ENCODE measurements at places on chromosomes 3 and 15.
A peak's percentile ranks its signal among the peaks of the same experiment; 100 is the strongest.

GRCh38 chr3:17469954-17470353 lies 272.5 kb downstream of the TBC1D5 start:
- DNase-seq, result no peak

- no peak for DNase-seq
These were observed 573.2 kb downstream of the DIPK2A start for GRCh38 chr3:144544871-144545270.

DNA sequence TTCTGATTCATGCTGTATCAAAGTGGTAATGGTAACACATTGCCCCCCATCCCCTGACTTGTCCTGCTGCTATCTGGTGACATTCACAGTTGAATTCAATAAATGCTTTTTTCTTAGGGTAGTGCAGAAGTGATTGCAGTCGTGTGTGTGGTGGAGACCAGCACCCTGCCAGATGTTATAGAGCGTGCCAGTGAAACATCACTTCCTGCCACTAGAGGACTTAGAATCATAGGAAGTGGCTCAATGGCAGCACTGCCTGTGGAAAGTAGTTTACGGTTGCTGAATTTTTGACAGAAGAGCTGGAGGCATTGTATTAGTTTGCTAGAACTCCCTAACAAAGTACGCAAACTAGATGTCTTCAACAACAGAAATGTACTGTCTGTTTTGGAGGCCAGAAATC lies 37.4 kb upstream of the P2RY12 start:
- no peak for DNase-seq

DNA sequence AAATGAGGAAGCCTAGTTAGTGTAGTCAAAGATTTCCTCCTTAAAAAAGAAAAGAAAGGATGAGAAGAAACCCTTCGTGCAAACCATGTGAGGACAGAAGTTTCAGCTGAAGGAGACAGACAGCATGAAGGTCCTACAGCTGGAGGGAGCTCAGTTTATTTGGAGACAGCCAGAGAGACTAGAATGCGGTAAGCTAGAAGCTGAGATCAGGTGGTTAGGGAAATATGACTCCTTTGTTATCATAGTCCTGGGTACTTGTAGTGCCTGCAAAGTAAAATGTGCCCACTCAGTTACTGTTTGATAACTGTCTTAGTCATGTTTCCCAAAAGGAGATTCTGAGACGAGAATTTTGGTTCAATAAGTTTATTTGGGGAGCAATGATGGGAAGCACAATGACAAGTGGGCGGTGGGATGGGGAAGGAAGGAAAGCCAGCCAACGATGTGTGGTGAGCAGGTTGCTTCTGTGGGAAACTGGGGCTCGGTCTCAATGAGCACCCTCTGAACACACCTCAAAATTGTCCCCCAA lies 178.8 kb upstream of the SNTN start:
- DNase-seq, result no peak

DNA sequence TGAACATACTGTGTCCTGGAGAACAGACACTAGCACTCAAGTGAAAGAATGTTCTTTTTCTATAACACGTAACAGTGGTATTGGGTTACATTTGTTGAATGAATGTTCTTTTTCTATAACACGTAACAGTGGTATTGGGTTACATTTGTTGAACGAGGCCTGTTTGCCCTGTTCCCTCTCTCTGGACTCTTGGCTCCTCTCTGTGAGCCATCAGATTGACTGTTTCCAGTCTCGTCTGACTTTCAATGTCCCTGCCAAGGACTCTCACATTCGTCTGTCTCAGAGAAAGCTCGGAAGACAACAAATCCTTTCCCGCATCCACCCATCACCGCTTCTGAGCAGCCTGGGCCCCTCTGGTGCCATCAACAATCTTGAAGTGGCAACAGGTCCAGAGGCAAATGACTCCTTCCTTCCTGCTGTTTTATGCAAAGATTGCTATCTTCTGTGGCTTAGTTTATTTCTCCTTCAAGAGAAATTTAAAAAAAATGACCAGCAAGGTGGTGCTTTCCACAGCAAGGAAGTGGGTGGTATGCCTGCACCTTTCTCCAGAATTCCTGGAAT lies 8.0 kb downstream of the TMEM45A start:
- DNase-seq, result no peak

DNA sequence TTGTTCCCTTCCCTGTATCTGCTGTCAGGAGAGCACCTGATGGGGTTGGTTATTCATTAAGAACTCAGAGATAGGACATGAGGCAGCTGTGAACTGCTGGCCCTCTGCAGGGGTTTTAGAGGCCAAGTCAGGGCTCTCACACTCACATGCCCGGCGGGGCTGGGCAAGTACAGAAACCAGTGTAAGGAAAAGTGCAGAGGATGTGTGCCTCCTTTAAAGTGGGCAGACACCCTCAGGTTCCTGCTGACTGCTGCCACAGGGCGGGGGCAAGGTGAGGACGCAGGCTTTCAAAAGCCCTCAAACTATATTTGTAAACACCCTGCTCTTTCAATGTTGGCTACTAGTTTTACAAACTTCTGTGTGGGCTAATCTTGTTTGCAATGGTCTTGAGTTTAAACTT lies 22.4 kb downstream of the CXCR6 start:
- DNase-seq, result no peak

DNA sequence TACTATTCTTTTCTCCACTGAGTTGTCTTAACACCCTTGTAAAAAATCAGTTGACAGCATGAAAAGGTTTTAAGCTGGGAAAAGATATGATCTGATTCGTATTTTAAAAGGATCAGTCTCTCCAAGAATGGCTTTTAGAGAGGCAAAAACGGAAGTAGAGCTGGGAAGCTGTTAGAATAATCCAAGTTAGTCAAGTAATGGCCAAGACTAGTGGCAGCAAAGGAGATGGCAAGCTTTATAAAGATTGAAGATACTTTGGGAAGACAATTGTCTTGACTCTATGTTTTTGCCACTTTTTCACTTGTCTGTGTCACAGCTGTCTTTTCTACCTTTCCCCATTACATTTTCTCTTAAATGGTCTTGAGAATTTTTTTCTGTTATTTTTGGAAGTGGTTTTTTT lies 243.5 kb upstream of the MANF start:
- DNase-seq, result no peak

DNA sequence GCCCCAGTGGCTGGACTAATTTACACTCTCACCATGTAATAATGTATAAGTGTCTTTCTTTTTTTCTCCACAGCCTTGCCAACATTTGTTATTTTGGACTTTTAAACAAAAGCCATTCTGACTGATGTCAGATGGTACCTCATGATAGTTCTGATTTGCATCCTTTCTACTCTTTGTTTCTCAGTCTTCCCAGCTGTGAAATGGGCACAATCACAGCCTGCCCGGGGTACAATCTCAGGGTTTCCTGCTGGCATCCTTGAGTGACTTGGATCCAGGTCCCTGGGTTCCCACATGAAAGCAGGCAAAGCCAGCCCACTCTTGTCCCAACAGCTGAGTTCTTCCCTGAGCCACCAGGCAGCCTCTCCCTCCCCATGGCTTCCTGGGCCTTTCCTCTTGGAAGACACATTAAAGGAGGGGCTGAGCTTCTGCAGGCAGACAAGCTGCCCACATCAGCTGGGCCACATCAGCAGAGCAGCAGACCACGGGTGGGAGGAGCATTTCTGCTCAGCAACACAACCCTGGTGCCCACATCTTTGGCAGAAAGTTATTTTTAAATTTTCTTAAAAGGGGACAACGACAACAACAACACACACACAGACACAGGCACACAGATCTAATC lies 82.0 kb downstream of the MYLK start:
- DNase-seq, result no peak

GRCh38 chr3:157151627-157152026 lies 8.3 kb downstream of the CCNL1 start:
- DNase-seq, result no peak

DNA sequence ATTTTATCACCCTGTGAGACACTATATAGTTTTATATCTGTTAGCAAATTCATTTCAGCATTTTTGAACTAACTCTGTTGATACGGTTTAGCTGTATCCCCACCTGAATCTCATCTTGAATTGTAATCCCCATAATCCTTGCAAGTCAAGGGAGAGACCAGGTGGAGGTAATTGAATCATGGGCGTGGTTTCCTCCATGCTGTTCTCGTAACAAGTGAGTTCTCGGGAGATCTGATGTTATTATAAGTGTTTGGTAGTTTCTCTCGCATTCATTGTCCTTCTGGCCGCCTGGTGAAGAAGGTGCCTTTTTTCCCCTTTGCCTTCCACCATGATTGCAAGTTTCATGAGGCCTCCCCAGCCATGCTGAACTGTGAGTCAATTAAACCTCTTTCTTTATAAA lies 53.2 kb upstream of the TMC3 start:
- DNase-seq, result no peak

DNA sequence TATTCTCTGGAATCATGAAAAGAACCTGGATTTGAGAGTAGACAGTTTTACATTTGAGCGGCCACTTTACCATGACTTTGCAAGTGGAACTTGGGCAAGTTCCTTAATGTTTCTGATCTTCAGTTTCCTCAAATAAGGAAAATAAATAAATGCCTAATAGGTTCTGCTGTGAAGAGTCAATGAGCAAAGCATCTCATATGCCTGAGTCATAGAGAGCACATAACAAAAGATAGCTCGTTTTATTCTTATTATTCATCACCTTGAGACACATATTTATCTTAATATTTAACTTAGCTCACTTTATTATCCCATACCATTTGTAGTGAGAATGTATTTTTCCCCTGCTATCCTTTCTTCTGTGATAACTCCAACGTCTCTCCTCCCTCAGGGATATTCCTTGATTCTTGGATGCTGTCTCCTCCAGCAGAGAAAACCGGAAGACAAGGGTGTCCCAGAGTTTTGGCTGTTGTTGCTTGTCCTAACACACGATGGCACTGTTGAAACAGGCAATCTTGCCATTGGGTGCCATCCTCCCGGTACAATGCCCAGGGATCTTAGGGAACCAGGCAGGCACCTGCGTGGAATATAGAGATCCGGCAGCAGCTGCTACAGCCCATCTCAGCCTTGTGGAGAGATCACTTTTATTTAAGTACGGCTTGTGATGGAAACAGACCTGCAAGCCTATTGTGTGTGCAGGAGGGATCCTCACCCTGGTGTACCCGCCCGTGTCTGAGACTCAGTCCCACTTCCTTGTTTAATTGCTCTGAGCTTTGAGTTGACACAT lies 33.3 kb upstream of the VPS33B start:
- peak; percentile 62 for DNase-seq

DNA sequence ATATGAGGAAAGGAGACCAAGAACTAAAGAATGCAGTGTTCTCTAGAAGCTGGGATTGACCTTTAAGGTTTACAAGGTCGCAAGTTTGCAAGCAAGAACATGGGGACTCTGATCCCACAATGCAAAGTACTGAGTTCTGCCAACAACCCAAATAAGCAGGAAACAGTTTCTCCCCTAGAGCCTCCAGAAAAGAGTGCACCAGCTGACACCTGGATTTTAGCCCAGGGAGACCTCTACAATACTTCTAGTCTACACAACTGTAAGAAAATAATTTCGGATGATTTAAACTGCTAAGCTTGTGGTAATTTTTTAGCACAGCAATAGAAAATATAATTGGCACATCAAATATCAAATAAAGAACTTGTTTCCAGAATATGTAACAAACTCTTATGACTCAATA lies 46.4 kb downstream of the EHHADH start:
- no peak for DNase-seq

- DNase-seq, result no peak
These were observed 244.4 kb upstream of the TRIM42 start for GRCh38 chr3:140433431-140433830.

GRCh38 chr3:18765662-18766061 lies 340.5 kb upstream of the SATB1 start:
- DNase-seq, result no peak

DNA sequence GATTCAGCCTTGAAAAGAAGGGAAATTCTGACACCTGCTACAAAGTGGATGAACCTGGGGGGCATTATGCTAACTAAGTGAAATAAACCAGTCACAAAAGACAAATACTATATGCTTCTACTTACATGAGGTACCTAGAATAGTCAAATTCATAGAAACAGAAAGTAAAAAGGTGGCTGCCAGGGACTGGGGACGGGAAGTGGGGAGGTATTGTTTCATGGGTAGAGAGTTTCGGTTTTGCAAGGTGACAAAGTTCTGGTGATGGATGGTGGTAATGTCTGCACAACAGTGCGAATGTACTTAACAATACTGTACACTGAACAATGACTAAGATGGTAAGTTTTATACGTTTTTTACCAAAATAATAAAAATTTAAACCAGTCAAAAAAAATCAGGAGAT lies 4.8 kb downstream of the IDH2 start:
- no peak for DNase-seq

DNA sequence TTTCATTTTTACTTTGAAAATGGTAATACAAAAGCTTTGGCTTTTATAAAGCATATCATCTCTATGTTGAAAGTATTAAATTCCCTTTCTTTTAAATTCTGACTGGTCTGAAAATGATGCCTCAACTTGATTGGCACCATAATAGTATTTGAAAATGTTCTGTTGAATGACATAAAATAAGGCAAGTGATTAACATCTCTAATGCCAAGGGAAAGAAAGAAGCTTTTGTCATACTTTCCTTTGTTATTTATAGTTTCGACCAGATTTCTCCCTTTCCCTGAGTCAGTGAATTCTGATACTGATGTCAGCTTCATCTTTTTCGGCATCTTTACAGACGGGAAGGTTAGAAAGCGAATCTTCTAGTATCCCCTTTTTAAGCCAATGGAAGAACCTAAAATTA lies 3.4 kb upstream of the AP4E1 start:
- DNase-seq, result no peak

DNA sequence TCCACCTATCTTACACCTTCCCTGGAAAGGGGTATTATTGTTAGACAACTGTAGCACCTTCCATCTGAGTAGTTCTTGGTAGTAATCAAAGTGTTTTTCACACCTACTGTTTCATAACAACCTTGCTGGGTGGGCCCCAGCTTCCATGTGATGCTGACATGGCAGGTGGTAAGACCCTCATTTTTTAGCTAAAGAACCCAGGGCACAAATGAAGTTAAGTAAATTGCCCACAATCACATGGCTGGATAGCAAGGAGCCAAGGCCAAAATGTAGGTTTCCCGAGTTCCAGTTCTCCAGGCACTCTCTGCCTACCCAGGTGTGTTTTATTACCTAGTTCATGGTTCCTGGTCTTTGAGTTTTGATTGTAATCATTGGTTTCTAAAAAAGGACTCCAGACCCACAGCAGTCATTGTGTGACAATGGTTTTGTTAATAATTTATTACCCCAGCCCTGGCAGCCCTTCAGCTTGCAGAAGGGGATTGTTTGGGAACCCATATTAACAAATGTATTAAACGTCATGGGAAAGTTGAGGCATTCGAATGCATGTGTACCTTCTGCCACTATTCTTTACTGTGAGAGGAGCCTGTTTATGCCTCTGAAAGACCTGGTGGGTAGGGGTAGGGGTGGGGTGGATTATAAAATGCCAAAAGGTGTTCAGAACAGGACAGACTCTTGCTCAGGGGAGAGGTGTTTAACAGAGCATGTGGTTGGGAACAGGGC lies 222.2 kb upstream of the BHLHE40 start:
- DNase-seq, result no peak

DNA sequence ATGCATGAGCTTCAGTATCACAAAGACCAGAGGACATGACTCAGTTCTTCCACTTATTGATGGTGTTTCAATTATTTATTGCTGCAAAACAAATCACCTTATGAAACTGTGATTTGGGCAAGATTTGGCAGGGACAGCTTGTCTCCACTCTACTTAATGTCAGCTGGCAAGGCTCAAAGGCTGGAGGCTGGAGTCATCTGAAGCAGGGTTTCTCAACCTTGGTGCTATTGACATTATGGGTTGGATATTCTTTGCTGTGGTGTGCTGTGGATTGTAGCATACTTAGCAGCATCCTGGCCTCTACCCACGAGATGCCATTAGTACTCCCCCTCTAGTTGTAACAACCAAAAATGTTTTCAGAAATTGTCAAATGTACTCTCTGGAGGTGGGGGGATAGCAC lies 138.8 kb upstream of the PEX5L start:
- no peak for DNase-seq

GRCh38 chr3:170050753-170051152 lies 13.0 kb downstream of the GPR160 start:
- no peak for DNase-seq

GRCh38 chr3:96813134-96813819 lies 1.1 kb upstream of the EPHA6 start:
- DNase-seq, result peak; percentile 83
